OCI-M1 (cell line): ENCODE measurements at places on chromosomes 6 and 20.

GRCh38 chr6:34383161-34383631 lies 9.3 kb downstream of the NUDT3 start:
- DNase-seq: no peak

- no peak for DNase-seq
Observed at GRCh38 chr6:38080889-38081288, 261.4 kb downstream of the ZFAND3 start.

DNA sequence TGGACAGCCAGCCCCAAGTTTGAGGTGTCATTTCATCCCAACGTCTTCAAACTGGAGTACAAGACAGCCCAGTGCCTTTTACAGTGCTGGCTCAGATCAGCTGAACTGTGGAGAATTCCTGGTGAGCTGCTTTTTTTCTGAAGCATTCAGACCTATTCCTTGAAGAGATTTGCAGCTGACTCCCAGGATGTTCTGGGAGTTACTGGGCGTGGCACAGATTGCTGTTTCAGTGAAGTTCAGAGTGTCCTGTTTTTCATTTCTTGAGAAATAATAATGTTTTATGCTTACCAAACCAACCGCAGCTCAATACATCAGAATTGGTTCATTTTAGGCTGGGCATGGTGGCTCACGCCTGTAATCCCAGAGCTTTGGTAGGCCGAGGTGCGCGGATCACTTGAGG lies 33.4 kb upstream of the SRPK1 start:
- DNase-seq: no peak

DNA sequence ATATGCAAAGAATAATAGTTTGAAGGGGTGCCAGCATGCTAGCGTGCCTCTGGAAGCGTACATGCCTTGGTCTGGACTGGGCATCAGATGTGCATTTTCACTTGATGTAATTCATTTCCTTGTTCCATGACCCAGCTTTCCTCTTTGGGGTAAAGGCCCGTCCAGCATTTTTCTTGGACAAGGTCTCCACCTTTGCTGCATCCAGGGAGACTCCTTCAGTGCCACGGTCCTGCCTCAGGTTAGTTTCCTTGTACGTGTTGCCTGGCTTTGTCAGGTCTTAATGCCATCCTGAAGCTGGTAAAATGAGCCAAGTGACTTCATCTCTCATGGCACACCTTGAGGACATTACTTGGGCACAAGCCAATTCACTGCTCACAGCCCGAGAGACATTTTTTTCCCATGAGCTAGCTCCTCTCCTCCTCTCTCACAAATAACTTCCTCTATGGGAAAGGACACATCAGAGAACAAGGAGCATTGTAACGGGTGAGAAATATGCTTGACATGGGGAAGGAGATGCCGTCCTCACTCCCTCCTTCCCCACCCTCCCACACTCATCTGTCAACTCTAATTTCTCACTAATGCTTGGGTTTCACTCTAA lies 23.9 kb downstream of the EDN1 start:
- no peak for DNase-seq

DNA sequence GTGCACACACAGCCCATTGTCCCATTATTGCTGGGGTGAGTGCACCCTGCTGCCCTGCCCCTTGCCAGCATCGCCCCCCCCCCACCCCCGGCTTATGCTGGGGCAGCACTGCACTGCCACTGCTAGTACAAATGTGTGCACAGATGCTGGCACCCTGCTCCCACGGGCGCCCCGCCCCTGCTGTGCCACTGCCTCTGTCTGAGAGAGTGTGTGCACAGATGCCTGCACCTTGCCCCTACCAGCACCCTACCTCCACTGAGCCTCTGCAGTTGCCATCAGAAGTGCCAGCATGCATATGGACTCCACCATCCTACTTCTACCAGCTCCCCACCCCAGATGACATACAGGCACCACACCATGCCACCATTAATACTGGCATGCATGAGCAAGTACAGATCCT lies 454.6 kb upstream of the KHDRBS2 start:
- DNase-seq: no peak

- DNase-seq: no peak
Observed at GRCh38 chr20:20341371-20341770, 26.5 kb upstream of the INSM1 start.

GRCh38 chr6:87722540-87723169 lies 20.6 kb upstream of the AKIRIN2 start:
- DNase-seq: no peak

DNA sequence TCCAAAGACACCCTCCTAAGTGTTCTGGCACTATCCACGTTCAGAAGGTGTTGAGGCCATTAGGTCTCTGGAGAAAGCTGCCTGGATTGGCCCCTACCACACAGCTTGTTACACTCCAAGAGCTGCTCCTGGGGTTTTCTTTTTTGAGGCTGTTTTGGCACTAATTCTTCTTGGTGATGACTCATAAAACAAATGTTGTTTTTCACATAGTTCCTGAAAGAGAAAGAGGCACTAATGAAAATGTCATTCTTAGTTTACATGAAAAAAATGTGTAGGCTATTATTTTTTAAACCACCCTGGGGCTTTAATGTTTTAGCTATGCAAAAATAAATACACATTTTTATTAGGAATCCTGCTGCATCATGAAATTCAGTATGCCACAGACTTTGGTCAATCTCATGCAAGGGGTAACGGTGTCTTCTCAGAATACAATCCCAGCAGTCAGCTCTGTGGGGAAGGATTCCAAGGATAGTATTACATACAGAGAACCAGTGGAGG lies 38.1 kb downstream of the TBPL1 start:
- no peak for DNase-seq

DNA sequence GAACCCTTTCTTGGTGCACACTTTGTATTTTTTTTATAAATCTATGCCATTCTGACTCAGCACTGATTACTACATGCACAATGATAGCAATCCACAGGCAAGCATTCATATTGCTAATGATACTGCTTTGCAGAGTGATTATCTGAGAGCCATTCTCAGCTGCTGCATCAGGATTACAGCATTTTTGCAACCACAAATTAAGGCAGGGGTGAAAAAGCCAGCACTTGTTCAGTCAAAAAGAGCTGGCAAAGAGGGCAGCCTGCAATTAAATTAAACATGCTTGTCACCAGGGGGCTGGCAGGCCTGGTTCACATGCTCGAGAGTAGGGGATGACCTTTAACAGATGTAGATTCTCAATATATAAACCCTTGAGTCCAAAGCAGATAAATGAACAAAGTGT lies 40.7 kb upstream of the SLC17A4 start:
- DNase-seq: peak; percentile 26

- no peak for DNase-seq
Observed at GRCh38 chr6:113570161-113570560, 287.0 kb upstream of the MARCKS start.

DNA sequence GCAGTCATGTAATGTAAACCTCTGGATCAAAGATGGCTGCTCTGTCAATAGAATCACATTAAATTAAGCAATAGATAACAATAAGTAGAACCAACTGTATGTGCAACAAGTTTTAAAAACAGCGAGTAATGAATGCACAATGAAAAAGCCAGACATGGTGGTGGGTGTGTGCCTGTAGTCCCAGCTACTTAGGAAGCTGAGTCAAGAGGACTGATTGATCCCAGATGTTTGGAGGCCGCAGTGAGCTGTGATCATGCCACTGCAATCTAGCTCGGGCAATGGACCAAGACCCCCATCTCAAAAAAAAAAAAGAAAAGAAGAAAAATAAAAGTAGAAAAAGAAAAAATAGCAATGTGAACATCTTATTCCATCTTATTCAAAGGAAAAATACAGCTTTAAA lies 558.7 kb upstream of the MMS22L start:
- DNase-seq: no peak

DNA sequence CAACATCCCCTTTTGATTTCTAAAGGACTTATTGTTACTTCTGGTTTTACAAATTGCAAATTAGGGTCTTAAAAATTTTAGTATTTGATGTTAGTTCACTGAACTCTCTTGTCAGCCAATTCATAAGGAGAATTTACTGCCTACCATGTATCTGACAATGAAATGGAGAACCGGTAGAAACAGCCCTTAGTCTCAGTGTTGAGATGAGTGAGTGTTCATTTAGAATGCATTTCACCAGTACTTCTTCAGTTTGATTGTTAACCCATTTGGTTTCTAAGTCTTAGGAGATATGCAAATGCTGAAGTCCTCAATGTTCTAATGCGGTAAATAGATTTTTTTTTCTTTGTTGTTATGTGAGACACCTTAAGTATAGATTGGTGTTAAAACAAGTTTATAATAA lies 616.3 kb upstream of the FLRT3 start:
- no peak for DNase-seq

DNA sequence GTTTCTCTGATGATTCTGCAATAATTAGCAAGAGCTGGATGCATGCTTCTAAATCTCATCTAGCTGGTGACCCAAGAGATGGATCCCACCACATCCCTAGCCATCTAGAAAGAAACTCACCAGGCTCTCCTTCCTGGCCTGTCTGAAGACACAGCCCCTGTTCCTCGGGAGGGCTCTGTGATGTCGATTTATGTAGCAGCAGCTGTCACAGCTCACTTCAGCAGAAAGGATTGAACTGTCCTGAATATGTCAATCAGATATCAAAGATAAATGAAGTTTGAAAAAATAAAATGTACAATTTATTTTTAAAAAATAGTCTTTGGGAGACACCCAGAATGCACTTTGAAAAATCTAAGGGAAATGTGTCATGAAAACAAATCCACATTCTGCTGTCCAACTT lies 67.3 kb upstream of the TSHZ2 start:
- no peak for DNase-seq

DNA sequence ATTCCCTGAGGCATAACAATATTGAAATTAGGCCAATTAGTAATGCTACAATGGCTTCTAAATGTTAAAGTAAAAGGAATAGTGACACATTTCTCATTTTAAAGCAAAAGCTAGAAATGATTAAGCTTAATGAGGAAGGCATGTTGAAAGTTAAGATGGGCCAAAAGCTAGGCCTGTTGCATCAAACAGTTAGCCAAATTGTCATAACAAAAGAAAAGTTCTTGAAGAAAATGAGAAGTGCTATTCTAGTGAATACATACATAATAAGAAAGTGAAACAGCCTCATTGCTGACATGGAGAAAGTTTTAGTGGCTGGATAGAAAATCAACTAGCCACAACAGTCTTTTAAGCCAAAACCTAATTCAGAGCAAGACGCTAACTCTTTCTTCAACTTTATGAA lies 12.9 kb downstream of the OR2A4 start:
- no peak for DNase-seq

DNA sequence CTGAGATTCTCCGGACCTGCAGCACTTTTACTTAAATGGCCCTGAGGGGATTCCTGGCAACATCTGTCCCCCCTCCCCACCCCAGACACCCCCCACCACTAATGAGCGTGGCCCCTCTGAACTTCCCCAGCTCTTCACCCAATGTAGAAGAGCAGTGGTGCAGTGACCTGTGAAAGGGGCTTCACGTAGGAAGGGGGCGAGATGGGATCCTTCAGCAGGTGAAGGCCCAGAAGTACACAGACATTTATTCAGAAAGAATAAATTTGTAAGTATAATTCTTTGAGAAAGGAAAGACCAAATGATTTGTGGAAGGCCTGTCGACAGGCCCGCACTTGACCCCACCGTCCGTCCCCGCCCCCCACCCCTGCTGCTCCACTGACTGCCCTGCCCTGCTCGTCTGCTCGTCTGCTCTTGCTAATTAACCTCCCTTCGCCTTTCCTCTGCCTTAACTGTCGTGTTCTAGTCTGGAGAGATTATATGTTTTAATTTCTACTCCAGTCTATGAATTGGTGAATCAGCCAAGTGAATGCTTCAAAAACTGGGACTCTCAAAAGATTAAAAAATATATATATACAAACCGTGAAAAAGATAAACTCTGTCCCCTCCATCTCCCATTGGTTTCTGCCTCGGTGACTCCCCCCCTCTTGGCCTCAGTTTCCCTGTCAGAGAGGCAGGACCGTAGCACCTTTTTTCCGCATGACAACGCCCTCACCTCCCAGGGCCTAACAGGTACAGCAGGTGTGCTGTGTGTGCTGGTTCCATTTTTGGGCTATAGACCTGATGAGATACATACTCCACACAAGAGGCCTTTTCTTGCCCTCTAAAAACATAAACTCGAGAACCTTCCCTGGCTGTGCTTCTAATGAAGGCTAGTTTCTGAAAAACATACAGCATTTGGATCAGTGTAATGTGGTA lies 49.2 kb downstream of the GNAS start:
- DNase-seq: no peak

DNA sequence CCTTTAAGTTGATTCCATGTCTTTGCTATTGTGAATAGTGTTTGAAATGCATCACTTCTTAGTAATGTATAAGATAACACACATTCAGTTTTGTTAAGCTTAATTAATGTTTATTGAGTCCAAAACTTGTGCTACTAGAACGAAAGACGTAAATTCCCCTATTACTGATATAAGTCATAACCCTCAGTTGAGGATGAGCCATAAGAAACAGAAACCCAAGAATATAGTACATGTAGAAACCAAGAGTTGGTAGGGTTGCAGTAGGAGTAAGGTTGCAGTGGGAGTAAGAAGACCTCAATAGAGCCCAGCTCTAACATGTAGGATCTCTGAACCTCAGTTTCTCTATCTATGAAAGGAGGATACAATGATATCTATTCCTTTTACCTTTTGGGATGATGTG lies 19.3 kb downstream of the CITED2 start:
- DNase-seq: no peak

GRCh38 chr20:44357555-44358125 lies 2.1 kb downstream of the HNF4A start:
- peak; percentile 23 for DNase-seq

- DNase-seq: no peak
Observed at GRCh38 chr20:48350313-48350988, 477.3 kb downstream of the PREX1 start.

DNA sequence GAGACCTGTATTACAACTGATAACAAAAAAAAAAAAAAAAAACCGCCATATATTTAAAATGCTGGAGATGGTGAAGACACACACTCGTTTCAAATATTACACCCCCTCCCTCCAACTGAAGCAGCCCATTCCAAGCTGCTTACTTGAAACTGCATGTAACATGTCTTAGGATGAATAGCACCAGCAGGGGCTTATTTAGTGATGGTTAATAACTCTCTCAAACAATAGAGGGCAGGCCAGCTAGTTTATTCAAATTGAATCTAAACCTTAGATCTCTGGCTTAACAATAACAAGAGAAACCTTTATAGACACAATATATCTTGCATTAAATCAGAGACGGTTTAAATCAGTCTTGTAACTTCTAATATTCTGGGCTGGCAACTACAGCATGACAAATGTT lies 9.3 kb upstream of the JPH2 start:
- peak; percentile 20 for DNase-seq
